Upper lobe of right lung (tissue), 1 donor: ENCODE measurements at places on chromosomes 3 and 15. TPM values are rescaled to one million over a fixed set of nuclear protein-coding genes. Genes with fewer than 3 reads are reported as not detected.

GALNT15 gene
- total RNA-seq, result 10.3 TPM

DNA sequence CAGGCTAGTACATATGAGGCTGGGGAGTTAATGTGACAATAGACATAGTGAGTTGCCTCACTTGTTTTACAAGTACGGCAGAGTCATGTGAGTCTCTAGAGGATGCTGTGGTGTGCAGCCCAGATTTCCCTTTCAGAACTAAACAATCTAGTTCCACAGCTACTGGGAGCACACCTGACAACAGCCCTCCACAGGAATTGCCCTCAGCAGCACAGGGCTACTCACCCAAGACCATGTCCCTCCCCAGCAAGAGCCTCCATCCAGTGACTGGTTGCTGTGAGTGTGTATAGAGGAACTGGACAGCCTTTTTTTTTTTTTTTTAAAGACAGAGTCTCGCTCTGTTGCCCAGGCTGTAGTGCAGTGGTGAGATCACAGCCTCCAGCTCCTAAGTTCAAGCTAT is 40.2 kb upstream of the UBE2E2 start:
- DNase-seq, result no peak

DNA sequence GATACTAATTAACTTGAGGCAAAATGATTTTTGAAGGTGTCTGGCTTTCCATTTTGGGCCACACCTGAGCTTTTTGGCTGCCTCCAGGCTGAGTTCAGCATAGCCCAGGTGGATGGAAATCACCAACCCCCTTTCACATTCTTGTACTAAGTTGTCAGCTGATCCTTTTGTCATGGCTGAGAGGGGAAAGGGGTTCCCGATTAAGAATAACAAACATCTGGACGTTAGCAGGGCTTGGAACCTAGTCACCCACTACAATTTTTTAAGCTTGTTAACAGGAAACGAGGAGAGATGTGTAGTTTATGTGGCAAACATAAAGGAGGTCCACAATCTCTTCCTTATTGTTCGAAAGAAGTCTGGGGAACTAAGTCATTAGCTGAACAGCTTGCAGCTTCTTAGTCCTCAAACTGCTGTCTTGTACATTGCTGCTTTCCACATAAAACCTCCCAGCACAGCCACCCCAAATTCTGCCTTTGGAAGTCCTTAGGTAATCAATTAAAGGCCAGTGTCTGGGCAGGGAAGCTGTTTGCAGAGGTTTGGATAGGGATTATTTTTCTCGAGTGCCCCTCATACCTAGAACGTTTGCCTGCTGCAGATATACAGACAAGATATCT is 5.0 kb downstream of the NR2F2 start:
- DNase-seq, result no peak

LRRIQ4 gene
- total RNA-seq, result 0.29 TPM

DNA sequence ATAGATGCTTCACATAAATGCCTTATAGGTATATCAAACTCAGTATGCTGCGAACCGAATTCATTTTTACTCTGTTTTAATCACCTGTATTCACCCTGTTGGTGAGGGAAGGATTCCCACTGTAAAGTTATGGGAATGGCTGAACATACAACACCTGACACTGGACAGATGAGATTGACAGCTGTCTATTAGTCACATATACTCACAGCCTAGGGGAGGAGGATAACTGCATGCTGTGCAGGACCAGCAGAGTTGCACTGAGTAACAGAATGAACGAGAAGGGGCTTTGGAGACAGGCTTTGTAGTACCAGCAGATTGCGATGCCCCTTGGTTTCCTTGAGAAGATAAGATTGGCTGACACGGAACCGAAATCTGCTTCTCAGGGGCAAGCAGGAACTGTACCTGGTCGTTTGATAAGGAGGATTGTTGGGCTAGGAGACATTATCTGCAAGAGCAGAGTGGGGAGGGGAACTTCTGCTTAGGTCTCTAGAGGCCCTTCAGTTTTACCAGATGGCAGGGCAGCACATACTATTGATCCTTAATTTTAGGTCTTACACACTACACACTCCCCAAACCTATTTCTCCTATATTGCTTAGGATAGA is 43.5 kb upstream of the SLC22A13 start:
- no peak for DNase-seq

- no peak for DNase-seq
Measured at GRCh38 chr3:154795582-154795981, 284.5 kb upstream of the MME start.

FGF7 gene
- 21.9 TPM for total RNA-seq

DNA sequence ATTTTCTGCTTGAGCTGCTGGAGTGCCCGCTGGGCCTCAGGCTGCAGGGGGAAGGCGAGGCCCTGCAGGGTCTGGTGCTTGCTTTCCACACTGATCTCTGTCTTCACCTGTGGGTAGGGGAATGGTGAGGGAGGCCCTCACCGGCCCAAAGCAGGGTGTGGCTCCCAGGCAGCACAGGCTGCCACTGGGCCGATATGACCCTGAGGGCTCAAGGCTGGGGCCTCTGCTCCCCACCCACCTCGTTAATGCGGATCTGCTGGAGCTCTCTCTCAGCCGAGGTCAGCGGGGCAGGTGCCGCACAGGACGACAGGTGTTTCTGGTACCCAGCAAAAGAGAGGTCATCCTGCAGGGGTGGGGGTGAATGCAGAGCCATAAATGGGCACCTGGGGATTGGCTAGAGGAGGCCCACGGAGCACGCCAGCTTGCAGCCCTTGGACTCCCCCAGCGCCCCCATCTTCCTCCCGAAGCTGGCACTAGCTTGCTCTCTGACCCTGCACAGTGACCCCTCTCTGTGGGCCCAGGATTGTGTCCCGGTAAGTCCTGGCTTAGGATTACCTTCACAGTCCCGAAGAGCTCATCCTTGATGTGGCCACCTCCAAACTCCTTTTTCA is 5.5 kb upstream of the TLR9 start:
- peak; percentile 55 for DNase-seq

PXYLP1 gene
- total RNA-seq, result 13.6 TPM

- DNase-seq, result no peak
Measured at GRCh38 chr15:55907797-55908196, 85.6 kb downstream of the NEDD4 start.

ARGFX gene
- not detected for total RNA-seq

GRCh38 chr3:150168698-150169097 is 198.0 kb upstream of the PFN2 start:
- no peak for DNase-seq

GRCh38 chr15:69520067-69520466 is 67.4 kb downstream of the RPLP1 start:
- DNase-seq, result no peak
